ENCODE measurements at places on chromosomes 12 and 14. TPM values are rescaled to one million over a fixed set of nuclear protein-coding genes. Genes with fewer than 3 reads are reported as not detected.

Gene CCDC196
- not detected for total RNA-seq

Gene KRT86
- total RNA-seq: under 0.01 TPM

Gene KRT77
- total RNA-seq: not detected

Gene RNASE4
- 7.4 TPM for total RNA-seq

Gene PAX9
- total RNA-seq: not detected

Gene FAIM2
- total RNA-seq: 3.9 TPM

Gene TROAP
- total RNA-seq: 11.3 TPM

Gene CCDC38
- total RNA-seq: not detected

Gene FOXG1
- total RNA-seq: not detected

Gene RERG
- total RNA-seq: 0.64 TPM

Gene DBX2
- total RNA-seq: not detected

Gene VASH1
- 3.9 TPM for total RNA-seq

Gene MLF2
- total RNA-seq: 160 TPM

Gene HNF1A
- not detected for total RNA-seq

Gene PMCH
- total RNA-seq: not detected

Gene RND1
- not detected for total RNA-seq

Gene PRR4
- total RNA-seq: 3.5 TPM

Gene ACRBP
- 0.64 TPM for total RNA-seq

Gene ANO4
- 13.8 TPM for total RNA-seq

Gene CALM1
- 286 TPM for total RNA-seq
